ENCODE measurements at places on chromosomes 1 and 21.

DNA sequence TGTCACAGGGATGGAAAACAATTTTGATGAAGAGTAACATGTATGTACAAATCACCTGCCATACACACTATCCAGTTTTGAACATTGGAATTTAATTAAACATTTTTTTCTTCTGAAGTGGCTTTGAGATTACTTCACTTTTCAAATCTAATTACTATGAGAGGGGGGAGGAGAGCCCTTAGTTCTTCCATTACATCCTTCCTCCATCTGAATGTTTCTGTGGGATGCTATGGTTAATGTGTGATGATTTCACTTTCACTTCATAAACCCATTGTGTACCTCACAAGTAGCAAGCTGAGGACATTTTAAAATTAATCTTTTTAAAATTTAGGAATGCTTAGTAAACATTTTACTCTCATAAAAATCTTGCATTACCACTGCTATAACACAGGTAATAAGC, 156.9 kb downstream of the RUNX1 start:
- no peak for DNase-seq

DNA sequence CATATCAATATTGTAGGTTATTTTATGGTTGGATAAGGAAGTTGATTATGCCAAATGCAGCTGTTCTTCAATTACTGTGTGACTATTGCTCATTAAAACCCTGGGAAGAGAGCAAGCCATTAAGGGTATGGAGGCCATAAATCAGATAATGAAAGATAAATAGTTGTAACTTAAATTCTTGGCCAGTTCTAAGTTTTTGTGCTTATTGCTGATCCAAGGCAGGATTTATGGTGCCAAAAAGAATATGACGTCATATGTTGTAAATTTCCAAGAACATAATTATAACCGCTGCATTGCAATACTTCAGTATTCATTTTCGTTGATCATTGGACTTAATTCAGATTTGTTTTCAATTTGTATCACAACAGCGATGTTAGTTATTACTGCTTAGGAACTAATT, 211.6 kb downstream of the LRRC40 start:
- DNase-seq = no peak

- no peak for DNase-seq
These were observed 48.8 kb downstream of the ATP5PO start for GRCh38 chr21:33866826-33867225.

- no peak for DNase-seq
These were observed 71.7 kb upstream of the TNFSF18 start for GRCh38 chr1:173122344-173122935.

- DNase-seq = no peak
These were observed 41.3 kb downstream of the FHAD1 start for GRCh38 chr1:15288173-15288926.

DNA sequence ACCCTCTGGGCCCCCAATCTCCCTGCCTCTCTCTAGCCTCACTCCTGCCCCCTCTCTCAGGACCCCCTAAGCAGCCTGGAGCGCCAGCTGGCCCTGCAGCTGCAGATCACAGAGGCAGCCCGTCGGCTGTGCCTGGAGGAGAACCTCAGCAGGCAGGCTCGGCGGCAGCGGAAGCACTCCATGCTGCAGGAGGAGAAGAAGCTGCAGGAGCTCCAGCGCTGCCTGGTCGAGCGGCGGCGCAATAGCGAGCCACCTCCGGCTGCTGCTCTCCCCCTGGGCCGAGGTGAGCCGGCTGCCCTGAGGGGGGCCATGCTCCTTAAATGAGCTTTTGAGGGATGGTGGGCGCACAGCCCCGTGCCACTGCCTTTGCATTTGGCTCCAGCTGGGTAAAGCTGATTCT, 6.2 kb downstream of the INAVA start:
- DNase-seq = no peak

DNA sequence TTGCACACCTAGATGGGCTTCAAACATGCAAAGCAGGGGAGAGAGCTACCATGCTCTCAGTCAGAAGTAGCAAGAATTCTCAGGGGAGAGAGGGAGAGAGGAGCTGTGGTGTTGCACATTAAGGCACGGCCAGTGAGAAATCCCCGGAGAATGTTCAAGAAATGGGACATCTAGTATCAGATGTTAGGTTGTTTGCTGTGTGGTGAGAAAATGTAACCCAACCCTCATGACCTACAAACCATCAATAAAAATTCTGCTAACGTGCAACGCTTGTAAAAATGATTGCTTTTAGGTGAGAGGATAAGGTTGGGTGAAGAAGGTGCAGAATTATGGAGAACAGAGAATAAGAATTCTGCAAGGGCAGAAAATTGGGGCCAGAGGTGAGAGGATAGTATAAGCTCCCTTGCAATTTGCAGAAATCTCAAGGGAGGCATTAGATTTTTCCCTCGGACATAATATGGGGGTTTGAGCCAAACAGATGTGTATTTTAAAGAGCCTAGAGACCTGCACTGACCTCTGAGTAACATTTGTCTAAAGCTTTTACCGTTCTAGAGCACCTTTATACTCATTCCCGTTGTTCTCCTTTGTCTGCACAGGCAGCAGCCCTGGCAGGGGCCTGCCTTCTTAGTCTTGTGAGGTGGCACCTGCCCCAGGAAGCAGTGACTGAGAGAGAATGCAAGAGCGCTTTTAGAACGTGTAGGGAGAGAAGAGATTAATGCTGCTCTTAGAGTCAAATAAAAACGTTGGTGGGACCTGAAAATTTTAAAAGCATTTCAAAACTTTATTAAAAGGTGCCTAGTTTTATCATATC, 25.4 kb upstream of the KIAA0040 start:
- no peak for DNase-seq

GRCh38 chr1:168000656-168001055, 63.8 kb upstream of the MPC2 start:
- DNase-seq = no peak

DNA sequence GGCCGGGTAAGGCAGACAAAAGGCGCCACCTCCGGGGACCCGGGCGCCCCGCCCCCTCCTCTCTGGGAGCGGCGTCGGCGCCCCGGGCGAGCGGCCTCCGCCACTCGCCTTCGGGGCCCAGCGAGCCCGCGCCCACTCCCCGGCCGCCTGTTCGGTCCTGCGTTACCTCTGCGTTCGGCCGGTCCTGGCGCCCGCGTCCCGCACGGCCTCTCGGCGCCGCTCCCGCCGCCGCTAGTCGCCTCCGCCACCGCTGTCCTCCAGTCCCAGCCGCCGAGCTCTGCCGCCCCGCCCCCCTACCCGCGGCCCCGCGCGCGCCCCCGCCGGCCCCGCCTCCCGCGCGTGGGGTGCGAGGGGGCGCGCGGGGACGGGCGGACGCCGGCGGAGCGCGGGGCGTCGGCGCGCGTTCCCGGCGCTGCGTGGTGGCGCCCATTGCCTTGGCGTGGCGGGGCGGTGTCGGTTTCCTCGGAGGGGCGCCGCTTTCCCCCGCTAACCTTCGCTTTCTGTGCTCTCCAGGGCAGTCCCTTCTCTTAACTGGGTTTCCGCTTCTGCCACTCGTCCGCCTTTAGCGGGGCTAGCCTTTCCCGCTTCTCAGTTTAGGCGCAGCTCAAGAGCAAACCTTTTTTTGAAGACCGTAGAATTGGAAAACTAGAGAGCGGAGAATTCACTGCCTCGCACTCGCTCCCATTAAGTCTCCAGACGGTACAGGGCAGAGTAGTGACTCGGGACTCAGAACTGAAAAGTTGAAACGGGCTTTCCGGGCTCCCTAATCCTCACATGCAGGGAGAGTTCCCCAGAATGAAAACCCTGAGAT, at the start of gene HP1BP3:
Gene HP1BP3, minus strand, starts transcription at position 279 of the 811 bp plus-strand sequence. CDS start 6,867 bp downstream, outside the sequence.
- peak; percentile 94 for DNase-seq

DNA sequence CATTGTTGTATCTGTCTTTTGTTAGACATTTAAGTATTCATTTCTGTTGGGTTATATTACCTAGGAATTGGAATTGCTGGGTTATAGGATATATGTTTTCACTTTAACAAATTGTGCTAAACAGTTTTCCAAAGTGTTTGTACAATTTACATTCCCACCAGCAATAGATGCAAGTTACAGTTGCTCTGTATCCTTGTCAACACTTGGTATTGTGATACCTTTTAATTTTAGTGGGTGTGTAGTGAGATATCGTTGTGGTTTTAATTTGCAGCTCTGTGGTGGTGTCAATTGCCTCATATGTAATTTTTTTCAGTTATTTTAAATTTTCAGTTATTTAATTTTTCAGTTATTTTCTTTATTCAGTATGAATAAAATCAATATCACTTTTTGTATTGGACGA, 7.4 kb upstream of the DPH5 start:
- no peak for DNase-seq

DNA sequence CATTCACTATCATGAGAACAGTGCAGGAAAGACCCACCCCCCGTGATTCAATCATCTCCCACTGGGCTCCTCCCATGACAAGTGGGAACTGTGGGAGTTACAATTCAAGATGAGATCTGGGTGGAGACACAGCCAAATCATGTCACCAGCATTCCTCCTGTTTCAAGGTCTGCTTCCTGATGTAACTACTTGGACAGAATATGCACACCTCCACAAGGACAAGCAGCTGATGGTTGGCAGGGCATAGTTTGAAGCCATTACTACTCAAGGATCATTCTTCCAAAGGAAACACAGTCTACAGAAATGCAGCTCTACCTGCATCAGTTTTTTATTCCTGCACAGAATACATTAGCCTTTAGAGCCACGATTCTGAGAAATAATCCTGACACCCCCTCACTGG, 28.5 kb upstream of the RNF2 start:
- no peak for DNase-seq

GRCh38 chr1:175409938-175410337, 217.4 kb upstream of the KIAA0040 start:
- DNase-seq = no peak

GRCh38 chr1:172254521-172255222, 165.8 kb upstream of the C1orf105 start:
- no peak for DNase-seq

DNA sequence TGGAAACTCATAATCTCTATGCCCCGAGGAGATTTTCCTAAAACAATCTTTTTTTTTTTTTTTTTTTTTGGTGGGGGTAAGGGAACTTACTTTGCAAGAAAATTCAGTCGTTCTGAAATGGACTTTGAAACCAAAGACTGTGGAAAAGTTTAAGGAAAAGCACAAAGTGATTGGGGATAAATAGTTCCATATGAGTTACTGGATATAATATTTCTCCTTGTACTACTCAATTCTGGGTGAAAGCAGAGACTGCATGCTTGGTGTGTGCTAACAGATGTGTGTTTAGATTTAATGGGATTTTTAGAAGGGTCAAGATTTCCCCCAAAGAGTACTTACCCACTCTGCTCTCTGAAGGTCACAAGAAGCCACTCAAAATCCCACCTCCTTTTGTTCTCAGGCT, 204.9 kb upstream of the USP24 start:
- DNase-seq = no peak

DNA sequence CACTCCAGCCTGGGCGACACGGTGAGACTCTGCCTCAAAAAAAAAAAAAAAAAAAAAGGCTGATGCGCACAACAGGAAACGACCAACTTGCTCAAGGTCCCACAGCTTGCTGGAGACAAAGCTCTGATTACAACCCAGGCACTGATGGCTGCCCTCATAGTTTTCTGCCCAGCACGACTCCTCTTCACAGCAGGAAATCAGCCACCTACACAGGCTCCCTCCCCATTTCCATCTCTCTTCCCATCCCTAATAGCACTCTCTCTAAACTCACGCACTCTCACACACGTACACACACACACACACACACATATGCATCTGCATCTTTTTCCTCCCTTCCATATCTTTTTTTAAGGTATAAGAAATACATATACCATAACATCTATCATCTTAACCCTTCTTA, 153.5 kb upstream of the SOD1 start:
- no peak for DNase-seq

GRCh38 chr1:57605933-57606332, 182.1 kb upstream of the DAB1 start:
- no peak for DNase-seq
